ENCODE measurements at places on chromosomes 12 and 14.
A peak's percentile ranks its signal among the peaks of the same experiment; 100 is the strongest.

GRCh38 chr14:29108908-29109307 lies 342.3 kb downstream of the FOXG1 start:
- no peak for DNase-seq

DNA sequence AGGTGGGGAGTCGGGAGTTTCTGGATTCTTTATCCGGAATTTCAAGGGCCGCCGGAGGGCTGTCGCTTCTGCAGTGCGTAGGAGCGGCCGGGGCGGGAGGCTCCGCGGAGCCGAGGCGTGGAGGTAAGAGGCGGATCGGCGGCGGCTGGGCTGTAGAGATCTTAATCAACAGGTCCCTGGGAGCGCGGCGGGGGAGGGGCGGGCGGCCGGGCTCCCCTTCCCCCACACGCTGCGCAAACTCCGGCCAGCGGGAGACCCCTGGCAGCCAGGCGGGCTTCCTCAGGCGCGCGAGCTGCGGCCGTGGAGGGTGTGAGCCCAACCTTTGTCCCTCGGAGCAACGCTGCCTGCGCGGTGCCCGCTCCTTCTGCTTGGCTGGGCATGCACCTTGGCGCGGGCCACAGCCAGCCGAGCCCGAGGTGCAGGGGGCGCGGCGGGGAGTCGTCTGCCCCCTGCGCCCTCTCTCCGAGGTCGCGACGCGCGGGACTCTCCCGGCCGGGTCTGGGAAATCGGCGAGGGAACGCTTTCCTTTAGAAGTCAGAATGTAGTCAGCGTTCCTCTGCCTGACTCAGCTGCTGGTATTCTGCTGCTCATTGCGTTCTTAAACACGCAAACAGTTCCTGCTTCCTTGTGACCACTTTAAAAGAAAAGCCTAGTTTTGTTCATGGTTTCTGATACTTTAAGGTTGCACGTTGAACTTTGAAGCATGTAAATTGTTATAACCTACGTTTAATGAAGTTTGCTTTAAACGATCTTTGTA lies at the start of gene PALS1:
Gene PALS1 (plus strand): TSS at position 25 of the 757 bp plus-strand sequence. CDS start 37,736 bp downstream, outside the sequence.
- no peak for DNase-seq

DNA sequence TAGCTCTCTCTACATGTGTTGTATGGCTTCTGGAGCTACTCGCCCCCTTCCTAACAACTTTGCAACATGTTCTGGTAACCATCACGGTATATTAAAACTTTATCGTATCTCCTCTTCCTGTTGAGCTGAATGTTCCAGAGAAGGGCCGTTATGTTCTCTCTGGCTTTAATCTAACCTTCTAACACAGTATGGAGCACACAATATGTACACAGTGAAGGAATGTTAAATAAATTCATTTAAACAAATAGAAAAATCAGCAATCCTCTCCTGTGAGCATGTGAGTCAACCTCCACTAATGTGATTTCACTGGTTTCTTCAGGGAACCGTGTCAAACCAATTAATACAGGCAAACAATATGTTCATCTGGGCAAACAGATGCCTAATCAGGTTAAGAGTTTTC lies 319.5 kb upstream of the OR4E1 start:
- DNase-seq, result no peak

- DNase-seq, result no peak
Observed at GRCh38 chr14:22685467-22685866, 41.3 kb upstream of the OR6J1 start.

DNA sequence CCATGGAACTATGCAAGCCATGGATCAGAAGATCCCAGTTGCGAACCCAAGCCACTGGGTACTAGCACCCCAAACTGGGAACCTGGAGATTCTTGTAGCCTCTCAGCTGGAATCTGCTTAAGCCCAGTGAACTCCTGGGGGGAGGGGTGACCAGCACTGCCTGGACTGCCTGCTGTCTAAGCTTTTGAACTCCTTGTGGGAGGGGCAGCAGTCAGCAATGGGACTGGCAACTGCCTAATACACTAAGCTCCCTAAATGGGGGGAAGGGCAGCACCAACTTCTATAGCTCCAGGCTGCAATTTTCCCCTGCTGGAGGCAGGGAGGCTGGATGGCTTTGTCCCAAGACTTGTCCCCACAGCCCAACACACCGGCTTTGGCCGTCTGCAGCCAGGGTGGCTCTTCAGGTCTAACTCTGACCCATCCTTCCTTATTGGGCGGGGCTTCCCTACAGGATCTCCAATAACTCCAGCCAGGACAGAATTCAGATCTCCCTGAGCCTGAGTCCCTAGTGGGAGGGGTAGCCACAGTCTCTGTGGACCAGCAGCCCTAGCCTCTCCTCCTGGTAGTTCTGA lies 485.1 kb downstream of the SOX5 start:
- DNase-seq, result no peak

DNA sequence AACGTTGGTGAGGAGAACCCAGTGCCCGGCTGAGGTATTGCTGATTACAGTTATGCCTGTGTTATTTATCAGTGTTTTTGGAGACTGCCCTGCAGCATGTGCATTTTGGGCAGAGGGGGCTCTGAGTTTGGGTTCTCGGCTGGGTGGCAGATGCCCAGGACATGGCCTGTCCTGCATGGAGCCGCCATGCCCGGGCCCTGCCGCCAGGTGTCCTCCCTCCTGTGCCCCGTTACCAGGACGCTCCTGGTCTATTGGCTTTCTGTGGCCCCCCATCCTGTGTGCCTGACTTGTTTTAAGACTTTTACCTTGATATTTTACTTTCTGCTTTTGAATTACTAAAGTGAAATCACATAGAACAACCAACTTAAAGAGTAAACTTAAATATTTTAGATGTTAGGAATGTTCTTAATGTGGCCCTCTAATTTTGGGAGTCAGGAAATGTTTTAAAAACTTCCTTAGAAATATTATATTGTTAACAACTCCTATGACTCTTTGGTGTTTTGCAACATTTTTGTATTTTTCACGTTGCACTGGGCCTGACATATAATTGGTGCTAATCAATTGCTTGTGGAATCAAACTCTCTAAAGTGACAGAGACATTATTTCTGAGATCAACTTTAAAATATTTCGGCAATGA lies 51.8 kb downstream of the PRIMA1 start:
- DNase-seq, result no peak

DNA sequence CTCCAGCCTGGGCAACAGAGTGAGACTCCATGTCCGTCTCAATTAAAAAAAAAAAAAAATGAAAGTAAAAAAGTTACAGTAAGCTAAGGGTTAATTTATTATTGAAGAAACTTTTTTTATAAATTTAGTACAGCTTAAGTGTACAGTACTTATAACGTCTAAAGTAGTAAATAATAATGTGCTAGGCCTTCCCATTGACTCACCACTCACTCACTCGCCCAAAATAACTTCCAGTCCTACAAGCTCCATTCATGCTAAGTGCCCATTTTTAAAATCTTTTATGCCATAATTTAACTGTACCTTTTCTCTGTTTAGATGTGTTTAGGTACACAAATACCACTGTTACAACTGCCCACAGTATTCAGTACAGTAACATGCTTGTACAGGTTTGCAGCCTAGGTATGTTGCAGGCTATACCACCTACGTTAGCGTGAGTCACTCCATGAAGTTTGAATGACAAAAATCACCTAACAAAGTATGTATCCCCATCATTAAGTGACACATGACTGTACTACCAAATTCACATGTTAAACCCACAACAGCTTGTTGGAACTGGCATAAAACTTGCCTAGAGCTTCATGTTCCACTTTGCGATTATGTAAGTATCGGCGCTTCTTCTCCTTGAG lies 10.7 kb downstream of the KANSL2 start:
- DNase-seq, result no peak

DNA sequence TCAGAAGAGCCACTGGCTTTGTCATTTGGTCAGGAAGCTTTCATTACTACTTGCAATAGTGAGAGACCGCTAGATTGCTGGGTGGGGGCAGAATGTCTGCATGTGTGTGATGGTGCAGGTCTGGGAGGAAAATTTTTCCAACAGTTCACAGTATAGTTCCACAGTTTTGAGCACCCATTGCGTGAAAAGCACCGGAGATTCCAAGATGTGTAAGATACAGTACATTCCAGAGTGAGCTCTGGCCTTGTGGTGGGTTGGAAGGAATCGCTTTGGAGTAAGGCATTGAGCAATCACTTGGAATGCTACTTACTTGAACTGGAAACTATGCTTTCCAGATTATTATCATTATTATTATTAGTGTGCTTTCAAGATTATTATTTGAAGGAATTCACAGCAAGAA lies 47.6 kb upstream of the FRMD6 start:
- peak; percentile 28 for DNase-seq

DNA sequence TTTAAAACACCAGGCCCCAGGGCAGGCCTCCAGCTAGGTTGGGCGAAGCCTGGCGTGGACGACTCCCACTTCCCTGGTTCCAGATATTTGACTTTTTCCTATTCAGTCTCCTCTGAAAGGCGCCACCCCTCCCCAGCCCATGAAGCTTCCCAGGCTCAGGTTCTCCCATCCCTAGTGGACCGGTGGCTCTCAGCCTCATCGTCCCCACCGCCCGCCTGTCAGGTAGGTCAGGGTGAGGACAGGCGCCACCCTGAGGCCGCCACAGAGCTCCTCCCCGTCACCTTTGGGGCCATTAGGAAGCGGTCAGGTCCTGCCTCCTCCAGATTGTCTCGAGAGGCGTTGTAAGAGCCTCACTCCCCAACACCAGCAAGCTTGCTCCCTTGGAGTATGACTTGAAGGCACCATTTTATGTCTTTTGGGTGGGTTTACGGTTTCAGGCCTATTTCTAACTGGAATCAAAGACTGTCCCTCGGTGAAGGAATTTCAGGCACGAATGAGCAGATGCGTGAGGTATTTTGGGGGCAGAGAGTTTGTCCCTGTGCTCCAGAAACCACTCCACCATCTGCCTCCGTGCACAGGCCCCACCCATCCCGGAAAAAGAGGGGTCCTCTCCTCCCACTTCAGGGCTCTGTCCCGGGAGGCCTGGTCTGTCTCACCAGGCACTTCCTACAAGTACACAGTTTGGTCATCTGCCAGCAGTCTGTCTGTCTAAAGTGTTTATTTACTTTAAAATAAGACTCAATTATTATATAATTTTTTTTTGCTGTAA lies 55.6 kb downstream of the TSPAN9 start:
- no peak for DNase-seq

DNA sequence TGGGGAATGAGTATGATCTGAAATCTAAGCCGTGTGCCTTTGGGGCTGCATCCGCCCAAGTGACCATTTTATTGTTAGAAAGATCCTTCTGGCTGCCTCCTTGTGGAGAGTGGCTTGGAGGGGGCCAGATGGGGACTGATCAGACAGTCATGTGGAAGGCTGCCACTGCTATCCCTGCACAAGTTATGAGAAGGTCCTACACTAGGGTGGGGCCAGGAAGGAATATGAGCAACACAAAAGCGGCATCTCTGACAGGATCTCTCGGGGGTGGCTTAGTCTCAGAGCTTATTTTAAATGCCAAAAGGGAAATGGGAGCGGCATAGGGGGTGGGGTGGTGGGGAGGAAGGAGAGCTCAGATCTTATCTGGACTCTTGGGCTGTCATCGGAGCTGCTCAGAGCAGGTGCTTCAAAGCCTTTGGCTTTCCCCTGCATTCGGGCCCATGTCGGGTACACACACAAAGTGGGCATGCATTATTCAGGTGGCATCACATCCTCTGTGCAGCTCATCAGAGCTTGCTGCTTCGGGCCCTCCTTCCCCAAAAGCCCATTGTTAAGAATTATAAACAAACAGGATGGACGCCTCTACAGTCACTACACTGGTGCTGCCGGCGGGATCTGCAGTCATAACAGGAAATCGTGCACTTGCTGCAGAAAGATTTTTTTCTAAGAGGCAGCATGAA lies 805.4 kb downstream of the VRK1 start:
- DNase-seq, result no peak

- no peak for DNase-seq
Observed at GRCh38 chr12:47269916-47270315, 190.2 kb upstream of the AMIGO2 start.

- no peak for DNase-seq
Observed at GRCh38 chr12:107632246-107632645, 53.4 kb upstream of the PWP1 start.

DNA sequence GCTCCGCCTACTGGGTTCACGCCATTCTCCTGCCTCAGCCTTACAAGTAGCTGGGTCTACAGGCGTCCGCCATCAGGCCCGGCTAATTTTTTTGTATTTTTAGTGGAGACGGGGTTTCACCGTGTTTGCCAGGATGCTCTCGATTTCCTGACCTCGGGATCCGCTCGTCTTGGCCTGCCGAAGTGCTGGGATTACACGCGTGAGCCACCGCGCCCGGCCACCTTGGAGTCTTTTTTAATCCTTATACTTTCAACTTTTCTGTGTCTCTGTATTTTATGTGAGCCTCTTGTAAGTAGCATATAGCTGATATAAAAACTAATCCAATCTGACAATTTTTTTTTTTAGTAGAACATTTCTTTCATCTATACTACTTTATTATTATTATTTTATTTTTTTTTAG lies 15.6 kb downstream of the HSD17B6 start:
- no peak for DNase-seq

- DNase-seq, result no peak
Observed at GRCh38 chr14:56099081-56099797, 19.0 kb upstream of the PELI2 start.

- DNase-seq, result no peak
Observed at GRCh38 chr12:24364921-24365320, 415.5 kb upstream of the SOX5 start.

DNA sequence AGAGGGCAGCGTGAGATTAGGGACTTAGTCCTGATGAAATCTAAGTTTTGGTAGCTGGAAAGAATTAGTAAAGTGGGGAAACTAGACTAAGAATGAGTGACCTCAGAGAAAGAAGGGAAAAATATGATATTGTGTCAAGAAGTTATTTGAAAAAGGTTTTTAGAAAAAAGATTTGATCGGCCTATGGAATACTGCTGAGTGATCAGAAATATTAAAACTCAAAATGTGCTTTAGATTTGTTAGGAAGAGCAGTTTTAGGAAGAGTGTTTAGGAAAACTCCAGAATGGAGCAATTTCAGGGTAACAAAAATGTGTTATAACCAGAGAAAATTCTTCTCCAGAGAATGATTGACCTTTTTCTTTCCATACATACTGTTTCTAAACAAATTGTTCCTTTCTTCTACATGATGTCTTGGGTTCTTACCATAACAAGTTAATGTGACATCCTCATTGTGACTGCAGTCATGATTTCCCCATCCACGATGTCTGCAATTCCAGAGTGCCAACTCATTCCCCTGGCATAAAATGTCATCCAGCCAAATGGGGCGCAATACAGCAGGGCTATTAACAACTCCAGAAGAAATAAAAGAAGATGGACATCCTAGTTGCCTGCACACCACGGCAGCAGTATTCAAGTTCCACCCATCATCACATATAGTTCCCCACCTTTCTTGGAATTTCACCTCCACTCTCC lies 11.8 kb downstream of the CD163L1 start:
- DNase-seq, result no peak

Data from astrocyte of the cerebellum (primary cell).